ENCODE measurements at places on chromosomes 3 and 15.
A peak's percentile ranks its signal among the peaks of the same experiment; 100 is the strongest.

- no peak for DNase-seq
These were observed 58.0 kb upstream of the MRPL3 start for GRCh38 chr3:131560795-131561194.

DNA sequence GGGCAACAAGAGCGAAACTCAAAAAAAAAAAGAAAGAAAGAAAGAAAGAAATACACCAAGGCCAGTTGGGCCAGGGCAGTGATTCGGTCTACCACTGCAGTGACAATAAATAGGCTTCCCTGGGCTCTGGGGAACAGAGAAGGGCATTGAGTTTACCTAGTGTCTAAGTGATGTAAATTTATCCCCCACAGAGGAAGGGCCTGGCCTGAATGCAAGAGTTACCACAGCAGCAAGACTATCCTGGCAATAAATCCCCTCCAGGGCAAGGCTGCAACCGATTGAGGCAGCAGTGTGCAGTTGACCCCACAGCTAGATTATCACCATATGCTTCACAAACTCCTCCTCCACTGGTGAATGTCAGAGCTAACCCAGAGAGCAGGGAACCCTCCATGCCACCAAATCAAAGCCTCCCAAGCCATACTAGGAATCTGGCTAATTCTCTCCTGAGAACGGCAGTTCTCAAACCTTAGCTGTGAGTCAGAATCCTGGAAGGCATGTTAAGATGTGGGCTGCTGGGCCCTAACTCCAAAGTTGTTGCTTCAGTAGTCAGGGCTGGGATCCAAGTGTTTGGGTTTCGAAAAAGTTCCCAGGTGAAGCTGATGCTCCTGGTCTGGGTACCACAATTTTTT, 64.3 kb upstream of the GATM start:
- no peak for DNase-seq

- peak; percentile 91 for DNase-seq
These were observed at the start of gene MYRIP for GRCh38 chr3:39809181-39809994. TSS of gene MYRIP (plus strand) at chr3:39809609. CDS start at chr3:39900817, 91,208 bp downstream.

DNA sequence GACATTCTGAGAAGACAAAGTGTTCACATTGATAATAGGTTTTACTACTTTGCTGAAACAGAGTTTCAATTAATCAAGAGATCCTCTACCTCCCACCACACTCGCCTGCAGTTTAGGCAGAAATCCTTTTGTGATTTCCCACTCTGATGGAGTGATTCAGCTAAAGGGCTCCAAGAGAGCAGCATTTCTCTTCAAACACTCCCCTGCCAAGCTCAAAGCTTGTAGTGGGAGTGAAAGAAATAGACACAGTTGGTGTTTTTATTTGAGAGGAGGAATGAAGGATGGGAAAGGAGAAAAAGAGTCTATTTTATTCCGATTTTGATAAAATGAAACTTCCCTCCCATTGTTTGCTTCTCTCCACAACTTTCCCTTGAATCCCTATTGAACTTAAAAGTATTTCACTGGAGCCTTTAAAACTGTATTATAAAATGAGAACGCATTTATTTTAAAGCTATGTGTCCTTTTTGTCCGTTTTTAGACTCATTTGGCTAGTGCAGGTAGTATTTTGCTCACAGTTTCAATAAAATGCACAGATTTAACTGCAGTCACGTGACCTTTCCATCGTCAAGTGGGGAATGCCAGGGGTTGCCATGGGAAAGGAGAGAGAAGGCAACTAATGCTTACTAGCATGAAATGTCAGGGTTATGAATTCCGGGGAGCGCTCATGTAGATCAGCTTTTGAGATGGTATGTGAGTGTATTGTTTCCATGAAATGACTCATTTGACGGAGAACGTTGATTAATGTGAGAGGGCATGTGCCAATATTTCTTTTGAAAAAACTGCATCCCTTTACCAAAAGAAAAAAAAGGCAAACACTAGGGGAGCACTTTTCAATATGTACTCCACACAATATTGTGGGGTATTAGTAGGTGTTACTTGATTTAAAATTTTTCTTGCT, 7.7 kb upstream of the OSBPL11 start:
- DNase-seq, result no peak

- DNase-seq, result no peak
These were observed 630.4 kb upstream of the ADAMTS9 start for GRCh38 chr3:65318231-65318630.

DNA sequence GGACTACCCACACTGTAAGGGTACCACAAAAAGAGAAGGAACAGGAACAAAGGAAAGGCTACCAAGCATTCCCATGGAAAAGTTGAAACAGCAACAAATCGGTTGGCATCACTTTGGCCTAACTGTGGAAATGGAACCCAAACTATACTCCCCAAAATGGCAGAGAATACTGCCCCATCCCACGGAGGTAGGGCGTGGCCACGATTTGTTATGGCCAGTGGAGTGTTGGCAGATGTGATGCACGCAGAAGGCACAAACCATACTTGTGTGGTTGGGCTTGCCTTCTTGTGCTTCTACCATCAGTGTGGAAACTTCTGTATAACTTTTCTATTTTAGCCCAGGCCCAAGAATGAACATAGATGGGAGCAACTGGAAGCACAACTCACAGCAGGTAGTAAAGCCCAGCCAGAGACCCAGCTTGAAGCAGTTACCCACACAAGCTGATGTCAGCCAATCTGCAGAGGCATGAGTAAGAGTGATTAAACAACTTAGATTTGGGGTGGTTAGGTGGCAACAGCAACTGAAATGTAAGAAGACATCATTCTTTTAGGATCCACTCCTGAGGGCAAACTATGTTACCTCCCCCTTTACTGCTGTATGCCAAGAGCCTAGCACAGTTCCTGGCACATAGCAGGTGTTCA, 64.1 kb downstream of the BTD start:
- no peak for DNase-seq

GRCh38 chr3:37251993-37252392, 77.6 kb upstream of the LRRFIP2 start:
- no peak for DNase-seq

- DNase-seq, result no peak
These were observed 36.0 kb downstream of the PSTPIP1 start for GRCh38 chr15:77030928-77031375.

DNA sequence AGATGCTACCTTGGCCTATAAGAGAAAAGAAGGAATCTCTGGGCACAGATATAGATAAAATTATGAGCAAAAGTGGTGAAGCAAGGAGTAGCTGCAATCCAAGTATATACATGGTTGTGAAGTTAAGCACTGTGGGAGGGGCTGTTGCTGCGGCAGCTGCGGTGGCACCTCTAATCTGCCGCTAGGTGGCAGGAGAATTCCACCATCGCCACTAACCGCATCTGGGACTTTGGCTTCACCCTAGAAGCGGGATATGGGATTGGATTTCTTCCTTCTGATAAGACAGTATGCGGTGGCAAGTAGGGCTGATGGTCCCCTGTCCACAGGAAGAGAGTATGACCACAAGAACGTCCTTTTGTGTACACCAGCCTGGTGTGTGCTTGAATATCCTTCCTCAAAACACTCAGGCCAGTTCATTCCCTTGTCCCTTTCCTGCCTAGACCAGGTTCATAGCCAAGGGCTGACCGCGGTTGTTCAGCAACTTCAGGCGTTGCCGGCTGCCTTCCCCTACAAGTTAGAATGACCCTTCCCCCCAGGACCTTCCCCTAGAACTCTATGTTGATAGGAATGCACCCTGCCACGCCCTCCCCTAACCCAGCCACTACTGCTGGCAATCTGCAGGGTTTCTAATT, 5.1 kb downstream of the MAGEL2 start:
- peak; percentile 60 for DNase-seq

DNA sequence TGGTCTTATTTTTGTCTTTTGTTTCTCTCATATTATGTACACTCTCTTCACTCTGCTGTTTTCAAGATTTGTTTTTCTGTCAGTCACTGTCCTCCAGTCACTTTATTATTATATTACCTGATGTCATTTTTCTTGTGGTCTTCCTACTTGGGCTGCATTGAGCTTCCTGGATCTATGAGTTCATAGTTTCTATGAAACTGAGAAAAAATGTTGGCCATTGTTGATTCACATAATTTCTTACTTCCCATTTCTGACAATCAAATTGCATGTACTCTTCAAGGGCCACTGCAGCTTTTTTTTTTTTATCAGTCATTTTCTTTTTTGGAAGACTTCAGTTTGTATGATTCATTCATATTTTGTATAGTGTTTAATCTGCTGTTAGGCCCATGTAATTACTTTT, 1180.6 kb upstream of the GBE1 start:
- no peak for DNase-seq

GRCh38 chr15:24976932-24977331, 22.1 kb downstream of the SNRPN start:
- DNase-seq, result no peak

DNA sequence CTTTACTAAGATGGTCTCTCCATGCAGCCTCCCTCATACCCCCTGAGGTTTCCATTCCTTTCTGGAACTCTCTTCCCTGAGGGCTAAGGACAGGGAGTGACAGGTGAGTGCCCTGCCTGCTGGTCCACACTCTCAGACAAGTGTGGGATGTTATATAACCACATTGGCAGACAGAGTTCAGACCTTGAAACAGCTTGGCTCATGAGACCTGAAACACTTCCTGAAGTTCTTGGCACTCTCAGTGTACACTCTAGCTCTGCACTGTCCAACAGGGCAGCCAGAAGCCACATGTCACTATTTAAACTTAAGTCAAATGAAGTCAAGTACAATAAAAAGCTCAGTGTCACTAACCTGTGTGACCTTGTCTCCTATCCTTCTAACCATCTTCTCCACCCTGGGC, 188.5 kb downstream of the ZNF621 start:
- no peak for DNase-seq

DNA sequence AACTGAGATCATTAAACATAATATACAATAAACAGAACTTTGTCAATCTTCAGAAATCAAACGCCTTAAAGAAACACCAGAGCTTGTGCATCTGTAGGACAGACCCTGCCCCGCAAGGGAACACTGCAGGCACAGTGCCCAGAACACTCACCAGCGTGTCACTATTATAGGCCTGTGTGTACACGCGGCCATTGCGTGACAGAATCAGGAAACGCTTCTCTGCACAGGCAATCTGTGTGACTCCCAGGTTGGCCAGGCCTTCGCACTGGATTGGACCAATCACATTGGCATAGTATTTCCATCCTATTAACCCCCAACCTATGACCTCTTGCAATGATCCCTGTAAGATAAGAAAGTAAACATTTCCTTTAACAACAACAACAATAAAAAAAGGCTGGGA, 52.9 kb downstream of the HERC2 start:
- no peak for DNase-seq

GRCh38 chr3:16606398-16606797, 1.2 kb upstream of the DAZL start:
- DNase-seq, result no peak

- DNase-seq, result no peak
These were observed 191.4 kb downstream of the THRB start for GRCh38 chr3:24303057-24303754.

GRCh38 chr3:66489581-66489980, 11.2 kb downstream of the LRIG1 start:
- DNase-seq, result no peak

DNA sequence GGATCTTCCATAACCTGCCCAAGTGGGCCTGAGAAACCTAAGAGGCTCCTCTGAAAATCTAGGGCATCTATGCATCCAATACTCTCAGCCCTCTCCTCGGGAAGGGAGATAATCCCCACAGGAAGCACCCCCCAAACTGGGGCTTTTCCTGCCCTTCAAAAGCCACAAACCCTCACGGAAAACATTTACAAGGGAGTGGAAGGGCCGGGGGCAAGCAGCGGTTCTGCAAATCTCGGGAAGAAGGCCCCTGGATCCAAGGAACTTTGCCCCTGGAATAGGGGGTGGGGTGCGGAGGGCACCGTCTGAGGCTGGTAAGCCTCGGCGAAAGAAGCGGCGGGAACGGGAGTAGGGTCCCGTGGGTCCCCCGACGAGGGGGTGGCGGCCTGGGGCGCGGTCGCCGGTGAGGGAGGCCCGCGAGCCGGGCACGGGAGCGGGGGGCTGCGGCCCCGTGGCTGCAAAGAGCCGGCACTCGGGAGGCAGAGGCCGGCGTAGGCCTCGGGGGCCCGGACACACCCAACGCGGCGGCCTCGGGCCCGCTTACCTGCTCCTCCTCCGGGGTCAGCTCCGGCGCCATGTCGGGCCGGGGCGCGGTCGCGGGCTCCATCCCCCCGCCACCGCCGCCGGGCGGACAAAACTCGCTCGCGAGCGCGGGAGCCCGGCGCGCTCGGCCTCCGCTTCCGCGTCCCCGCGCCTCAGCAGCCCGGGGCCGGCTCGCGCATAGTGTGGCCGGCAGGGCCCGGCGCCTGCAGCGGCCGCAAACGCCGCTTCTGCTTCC, 755 bp downstream of the PTPN9 start:
- peak; percentile 28 for DNase-seq

DNA sequence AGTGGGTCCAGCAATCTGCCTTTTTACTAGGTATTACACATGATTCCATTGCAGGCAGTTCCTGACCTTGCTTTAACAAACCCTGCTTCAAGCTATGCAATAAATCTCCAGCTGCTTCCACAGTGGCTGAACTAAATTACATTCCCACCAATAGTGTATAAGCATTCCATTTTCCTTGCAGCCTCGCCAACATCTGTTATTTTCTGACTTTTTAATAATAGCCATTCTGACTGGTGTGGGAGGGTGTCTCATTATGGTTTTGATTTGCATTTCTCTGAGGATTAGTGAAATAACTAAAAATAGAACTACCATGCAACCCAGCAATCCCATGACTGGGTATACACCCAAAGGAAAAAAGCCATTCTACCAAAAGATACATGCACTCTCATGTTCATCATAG, 36.4 kb upstream of the DNAJC13 start:
- DNase-seq, result no peak

GRCh38 chr3:129621626-129622225, 15.2 kb upstream of the PLXND1 start:
- DNase-seq, result no peak

DNA sequence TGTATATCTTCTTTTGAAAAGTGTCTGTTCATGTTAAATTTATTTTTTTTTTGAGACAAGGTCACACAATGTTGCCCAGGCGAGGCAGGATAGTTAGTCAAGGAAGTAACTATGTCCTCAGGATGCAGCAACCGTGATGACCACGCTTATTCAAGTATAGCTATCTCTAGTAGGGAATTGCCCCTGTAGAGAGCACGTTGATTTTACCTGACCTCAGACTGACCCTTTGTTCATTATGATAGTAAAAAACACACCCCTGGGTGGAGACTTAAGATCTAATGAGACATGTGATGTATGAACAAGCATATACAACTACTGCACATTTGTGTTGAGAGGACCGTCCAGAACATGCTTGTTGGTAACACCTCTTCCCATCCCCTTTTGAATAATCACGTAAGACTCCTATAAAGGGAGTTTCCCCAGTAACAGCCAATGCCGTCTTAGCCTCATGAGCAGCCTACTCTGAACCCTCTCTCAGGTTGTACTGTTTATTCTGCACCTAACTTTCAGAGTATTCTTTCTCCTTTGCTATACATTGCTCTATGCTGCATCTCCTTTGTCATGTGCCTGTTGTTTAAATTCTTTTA, 32.9 kb downstream of the ZNF621 start:
- no peak for DNase-seq

Measured in NCI-H2081 (cell line).